ENCODE measurements at places on chromosomes 3 and 15. TPM values are rescaled to one million over a fixed set of nuclear protein-coding genes. Genes with fewer than 3 reads are reported as not detected.

DNA sequence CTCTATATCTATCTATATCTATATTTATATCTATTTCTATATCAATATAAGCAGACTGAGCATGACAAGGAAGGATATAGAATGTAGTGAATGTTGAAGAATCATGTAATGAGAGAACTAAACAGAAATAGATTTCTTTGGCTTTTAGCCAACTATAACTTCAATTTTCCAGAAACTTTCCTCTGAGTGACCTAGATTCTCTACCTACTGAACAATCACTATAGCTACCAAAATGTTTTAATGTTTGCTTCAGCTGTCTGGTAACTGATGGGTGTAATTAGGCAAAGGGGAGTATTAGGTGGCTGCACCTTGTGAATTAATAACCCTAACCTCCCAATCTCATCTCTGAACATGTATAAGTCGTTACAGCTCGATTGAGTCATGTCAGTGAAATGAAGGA, 76.4 kb upstream of the ROBO1 start:
- H3K27me3 ChIP-seq = no peaks in the 10 kb centered on the region
- H3K36me3 ChIP-seq = no peaks in the 10 kb centered on the region
- no peaks in the 10 kb centered on the region for H3K4me1 ChIP-seq
- H3K4me3 ChIP-seq = no peak overlapping the region
- H3K27ac ChIP-seq = no peak overlapping the region

Gene PLXNA1
- total RNA-seq = 79.8 TPM

DNA sequence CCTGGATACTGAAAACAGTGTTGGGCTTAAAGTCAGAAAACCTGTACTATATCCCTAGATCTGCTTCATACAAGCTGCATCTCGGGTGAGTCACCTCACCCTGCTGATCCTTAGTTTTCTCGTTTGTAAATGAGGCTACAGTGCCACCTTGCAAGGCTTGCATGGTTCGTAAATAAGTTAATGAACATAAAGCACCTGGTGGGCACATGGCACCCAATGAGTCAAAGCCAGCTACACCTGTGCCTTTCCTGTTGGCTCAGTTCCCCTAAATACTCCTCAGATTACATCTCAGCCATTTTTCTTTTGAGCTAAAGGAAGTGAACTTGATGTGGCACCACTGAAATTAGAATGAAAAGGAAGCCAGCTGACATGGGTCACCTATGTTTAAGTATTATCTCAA, 26.5 kb downstream of the RTP1 start:
- no peaks in the 10 kb centered on the region for H3K27me3 ChIP-seq
- H3K4me3 ChIP-seq = no peak overlapping the region
- H3K4me1 ChIP-seq = peaks cover 11% of the 10 kb centered on the region
- no peak for DNase-seq

- H3K27me3 ChIP-seq = no peaks in the 10 kb centered on the region
- H3K4me1 ChIP-seq = peaks cover under 1% of the 10 kb centered on the region
- H3K27ac ChIP-seq = no peak overlapping the region
- DNase-seq = no peak
- no peaks in the 10 kb centered on the region for H3K36me3 ChIP-seq
- H3K4me3 ChIP-seq = no peak overlapping the region
These were observed 22.1 kb downstream of the MSL2 start for GRCh38 chr3:136173939-136174490.

Gene FBXO40
- total RNA-seq = not detected

Gene A4GNT
- total RNA-seq = not detected

Gene ZPLD1
- not detected for total RNA-seq

- no peaks in the 10 kb centered on the region for H3K36me3 ChIP-seq
- no peak overlapping the region for H3K27ac ChIP-seq
- no peaks in the 10 kb centered on the region for H3K4me1 ChIP-seq
- DNase-seq = no peak
- no peak overlapping the region for H3K4me3 ChIP-seq
These were observed 109.8 kb downstream of the CACNA1D start for GRCh38 chr3:53604232-53604631.

DNA sequence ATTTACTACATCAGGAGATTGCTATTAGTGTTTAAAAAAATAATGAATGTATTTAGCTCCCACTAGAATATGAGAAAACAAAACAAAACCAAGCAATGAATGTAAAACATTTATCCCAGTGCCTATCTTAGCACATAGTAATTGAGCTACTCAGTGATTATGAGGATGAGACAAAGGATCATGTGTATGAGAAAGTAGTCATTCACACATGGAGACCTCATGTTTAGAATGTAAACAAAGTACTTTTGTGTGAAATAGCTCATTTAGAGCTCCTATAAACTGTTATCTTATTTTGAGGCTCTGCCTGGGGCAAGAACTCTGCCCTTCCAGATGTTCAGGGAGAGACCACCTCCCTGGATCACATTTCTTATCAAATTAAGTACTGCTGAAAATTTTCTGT, 236.8 kb downstream of the LRRN1 start:
- H3K27me3 ChIP-seq = no peaks in the 10 kb centered on the region
- H3K4me3 ChIP-seq = no peak overlapping the region
- no peak for DNase-seq
- no peaks in the 10 kb centered on the region for H3K36me3 ChIP-seq
